Stimulated activated CD8-positive, alpha-beta memory T cell treated with anti-CD3 and anti-CD28 coated beads, Interleukin-4, amount 100 ng/mL, for 1 hour (primary cell): ENCODE measurements at places on chromosomes 5 and 9.

GRCh38 chr5:58542709-58543108, 40.2 kb upstream of the RAB3C start:
- DNase-seq = no peak

DNA sequence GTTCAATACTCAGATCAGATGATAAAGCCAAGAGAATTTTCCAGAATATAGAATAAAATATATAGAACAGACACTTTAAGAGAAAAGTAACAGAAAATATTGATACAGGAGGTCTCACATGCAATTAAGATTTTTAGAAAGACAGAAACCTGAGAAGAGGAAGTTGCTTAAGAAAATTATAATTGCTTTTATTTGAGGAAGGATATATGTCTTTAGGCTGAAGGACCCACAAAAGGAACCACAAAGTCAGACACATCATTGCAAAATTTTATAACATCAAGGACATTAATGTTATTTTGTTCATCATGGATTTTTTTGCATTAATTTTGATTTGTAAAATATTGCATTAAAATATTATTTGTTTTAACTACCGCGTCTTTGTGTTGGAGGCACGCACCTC, 141.5 kb downstream of the FSTL4 start:
- DNase-seq = no peak

- DNase-seq = no peak
These were observed 45.9 kb downstream of the FREM1 start for GRCh38 chr9:14864309-14864708.

GRCh38 chr9:86974421-86974820, 27.1 kb upstream of the GAS1 start:
- DNase-seq = no peak

- DNase-seq = no peak
These were observed 81.7 kb downstream of the PDE8B start for GRCh38 chr5:77292026-77292757.

- no peak for DNase-seq
These were observed 51.4 kb upstream of the NEK6 start for GRCh38 chr9:124206391-124206790.

DNA sequence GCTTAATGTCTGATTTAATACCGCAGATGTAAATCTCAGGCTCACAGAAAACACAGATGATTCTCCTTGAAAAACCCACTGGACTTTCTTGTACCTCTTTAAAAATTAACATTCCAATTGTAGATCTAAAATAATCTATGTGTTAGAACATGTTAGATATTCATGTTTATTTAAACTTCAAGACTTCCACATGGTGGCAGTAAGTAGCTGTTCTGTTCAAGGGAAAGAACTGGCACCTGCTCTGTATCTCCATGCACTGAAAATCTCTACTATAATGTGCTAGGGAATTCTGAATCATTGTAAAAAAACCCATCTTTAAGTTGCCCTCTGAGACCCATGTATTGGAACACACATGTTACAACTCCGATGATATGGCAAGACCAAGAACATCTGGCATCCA, 366.9 kb downstream of the DMRTA1 start:
- DNase-seq = no peak

DNA sequence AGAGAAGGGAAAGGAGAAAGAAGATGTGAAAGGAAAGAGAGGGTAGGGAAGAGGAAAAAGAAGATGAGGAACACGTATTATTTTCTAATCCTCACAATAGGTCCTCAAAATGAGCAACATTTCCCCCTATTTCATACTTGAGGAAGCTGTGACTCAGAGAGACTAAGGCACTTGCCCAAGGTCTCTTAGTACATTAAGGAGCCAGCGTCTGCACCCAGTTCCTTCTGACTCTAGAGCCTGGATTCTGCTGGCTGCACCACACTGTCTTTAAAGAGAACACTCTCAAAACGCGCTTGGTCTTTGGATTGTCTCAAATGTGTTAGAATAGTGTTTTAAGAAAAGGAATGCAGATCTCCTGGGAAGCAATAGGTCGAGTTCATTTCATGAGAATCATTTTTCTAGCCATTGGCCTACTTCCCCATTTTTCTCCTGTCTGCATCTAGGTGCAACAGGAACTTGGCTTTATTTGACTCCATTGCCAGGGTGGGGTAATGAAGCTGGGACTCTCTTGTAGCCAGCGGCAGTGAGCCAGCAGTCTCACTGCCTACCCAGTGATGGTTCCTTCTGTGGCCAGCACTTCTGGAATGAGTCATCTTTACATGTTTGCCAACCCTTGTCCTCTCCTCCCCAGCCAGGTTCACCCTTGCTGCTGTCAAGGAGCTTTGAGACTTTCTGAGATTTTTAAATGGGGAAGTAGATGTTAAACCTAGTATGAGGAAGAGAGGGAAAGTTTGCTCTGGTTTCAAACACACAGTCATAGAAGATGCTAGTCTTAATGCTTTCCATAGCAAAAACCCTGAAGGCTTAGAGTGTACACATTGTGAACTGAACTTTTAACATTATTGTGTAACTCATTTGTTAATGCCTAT, 82.7 kb downstream of the DOCK8 start:
- no peak for DNase-seq

GRCh38 chr5:129003232-129003631, 37.9 kb downstream of the SLC27A6 start:
- no peak for DNase-seq

GRCh38 chr9:129344641-129345495, 166.8 kb upstream of the IER5L start:
- DNase-seq = no peak

DNA sequence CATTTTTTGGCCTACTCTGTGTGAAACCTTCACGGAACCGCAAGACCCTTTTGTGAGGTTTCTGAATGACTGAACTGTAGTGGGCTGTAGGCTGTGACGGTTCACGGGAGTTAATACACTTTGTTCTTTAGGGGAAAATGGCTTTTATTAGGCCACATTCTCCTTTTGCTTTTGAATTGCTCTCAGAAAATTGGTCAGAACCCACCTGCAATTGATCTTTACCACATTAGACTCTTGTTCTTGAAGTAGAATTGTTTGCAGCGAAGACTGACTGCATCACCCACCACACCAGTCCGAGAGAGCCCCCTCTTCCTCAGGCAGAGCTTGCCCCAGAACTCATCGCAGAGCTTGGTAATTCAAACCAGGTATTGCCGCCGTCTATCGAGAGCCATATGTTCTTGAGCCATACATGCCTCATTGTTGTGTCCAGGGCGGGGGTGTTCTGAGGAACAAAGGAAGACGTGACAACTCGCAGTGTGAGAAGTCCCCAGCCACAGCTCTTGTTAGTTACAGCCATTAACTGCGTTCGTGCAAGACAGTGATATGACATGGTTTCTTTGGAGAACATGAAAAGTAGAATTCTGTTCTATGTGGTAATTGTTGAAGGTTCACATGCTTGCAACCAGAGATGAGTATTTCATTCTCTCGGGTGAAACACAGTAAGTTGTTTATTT, 166.4 kb upstream of the OTULINL start:
- DNase-seq = no peak

DNA sequence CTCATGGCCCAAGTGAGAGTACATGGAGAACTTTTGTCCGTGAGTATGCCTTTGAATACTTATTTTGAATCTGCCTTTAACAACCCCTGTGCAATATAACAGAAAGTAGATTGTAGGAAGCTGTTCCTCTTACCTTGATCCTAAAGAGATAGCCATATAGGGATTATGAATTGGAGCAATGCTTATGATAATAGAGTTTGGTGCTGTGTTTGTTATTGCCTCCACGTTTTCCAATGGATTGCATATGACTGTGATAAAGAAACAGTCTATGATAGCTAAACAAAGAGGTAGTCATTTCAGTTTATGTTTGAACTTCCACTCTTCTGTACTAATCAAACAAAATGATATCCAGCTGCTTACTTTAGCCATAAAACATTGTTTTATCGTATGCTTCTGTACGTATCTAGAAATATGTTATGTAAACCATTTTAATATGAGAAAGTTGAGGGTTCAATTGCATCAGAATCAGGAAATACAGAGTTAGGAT, 199.6 kb upstream of the RGMB start:
- DNase-seq = no peak

DNA sequence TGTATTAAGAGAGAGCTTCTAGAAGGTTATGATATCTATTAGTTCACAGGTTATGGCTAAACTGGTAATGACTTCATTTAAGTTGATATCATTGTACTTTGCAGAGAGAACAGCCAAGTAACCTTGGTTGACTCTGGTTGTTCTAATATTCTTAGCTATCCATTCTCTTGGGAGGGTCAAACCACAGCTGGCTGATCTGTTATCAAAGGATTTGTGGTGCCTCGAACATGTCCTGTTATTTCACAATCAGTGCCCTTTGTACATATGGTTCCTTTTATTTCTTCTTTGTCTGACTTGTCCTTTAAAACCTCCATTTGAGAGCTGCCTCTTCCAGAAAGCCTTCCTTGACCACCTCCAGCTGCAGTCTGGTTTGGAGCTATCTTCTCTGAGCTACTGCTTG, 61.7 kb downstream of the PDE8B start:
- DNase-seq = no peak

- DNase-seq = no peak
These were observed 14.7 kb downstream of the SNX2 start for GRCh38 chr5:122789461-122790171.

GRCh38 chr5:59257488-59258400, 635.8 kb downstream of the PDE4D start:
- DNase-seq = no peak

GRCh38 chr9:83410701-83411100, 127.5 kb downstream of the FRMD3 start:
- no peak for DNase-seq

- no peak for DNase-seq
These were observed 100.7 kb downstream of the GAS1 start for GRCh38 chr9:86846656-86847055.

DNA sequence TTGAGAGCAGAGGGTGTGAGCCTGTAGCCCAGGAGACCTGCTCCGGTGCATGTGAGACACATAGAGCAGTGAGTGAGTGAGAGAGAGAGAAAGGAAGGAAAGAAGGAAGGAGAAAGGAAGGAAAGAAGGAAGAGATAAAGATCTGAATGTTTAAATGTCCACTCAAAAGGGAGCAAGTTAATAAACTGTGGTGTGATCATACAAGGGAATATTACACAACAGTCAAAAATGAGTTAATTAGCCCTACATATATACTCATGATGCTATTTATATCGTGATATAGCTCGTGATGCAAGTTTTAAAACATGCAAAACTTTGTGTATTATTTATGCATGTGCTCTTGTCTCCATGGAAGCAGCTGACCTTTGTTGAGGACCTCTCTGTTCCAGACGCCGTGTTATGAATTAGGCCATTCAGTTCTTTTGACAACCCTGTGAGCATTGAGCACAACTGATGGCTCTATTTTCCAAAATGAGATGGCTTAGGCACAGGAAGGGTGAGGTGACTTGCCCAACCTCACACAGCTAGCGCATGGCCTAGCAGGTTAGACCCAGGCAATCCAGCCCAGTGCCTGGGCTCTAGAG, 70.6 kb downstream of the HMCN2 start:
- DNase-seq = no peak

DNA sequence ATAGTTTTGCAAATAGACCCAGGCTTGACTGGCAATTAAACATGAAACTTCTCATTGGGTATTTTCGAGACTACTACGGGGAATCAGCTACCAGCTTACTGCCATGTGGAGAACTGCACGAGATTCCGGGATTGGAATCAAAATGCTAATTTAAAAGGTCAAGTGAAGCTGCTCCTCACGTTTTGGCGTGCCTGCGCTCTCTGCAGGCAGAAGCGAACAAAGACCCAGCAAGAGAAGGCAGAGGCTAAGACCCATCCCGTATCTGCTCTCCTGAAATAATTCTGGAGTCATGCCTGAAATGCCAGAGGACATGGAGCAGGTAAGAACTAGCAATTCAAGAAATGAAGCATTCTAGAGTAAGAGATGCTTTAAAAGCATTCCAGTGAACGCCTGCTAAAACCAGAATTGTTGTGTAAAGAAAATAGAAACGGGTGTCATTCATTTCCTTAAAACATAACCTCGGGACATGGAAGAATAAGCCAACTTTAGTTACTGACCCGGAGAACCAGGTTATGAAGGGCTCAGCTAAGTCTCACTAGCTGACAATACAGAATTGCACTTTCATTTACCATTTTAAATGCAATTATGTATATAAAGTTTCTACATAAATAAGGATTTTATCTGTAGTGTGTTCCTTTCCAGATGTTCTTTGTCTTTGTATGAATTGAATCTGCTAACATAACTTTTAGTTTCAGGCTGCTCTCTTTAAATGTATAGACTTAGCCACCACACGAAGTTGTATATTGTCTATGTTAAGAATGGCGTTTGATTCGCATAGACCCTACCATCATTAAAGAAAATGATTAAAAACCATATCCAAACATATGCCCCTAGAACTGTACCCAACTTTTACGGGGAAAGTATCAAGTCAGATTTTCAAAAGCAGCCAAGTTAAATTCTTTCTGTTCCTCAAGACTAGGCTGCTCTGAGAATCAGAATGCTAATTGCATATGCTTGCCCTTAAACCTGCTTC, 2.0 kb upstream of the MAT2B start:
- DNase-seq = no peak

DNA sequence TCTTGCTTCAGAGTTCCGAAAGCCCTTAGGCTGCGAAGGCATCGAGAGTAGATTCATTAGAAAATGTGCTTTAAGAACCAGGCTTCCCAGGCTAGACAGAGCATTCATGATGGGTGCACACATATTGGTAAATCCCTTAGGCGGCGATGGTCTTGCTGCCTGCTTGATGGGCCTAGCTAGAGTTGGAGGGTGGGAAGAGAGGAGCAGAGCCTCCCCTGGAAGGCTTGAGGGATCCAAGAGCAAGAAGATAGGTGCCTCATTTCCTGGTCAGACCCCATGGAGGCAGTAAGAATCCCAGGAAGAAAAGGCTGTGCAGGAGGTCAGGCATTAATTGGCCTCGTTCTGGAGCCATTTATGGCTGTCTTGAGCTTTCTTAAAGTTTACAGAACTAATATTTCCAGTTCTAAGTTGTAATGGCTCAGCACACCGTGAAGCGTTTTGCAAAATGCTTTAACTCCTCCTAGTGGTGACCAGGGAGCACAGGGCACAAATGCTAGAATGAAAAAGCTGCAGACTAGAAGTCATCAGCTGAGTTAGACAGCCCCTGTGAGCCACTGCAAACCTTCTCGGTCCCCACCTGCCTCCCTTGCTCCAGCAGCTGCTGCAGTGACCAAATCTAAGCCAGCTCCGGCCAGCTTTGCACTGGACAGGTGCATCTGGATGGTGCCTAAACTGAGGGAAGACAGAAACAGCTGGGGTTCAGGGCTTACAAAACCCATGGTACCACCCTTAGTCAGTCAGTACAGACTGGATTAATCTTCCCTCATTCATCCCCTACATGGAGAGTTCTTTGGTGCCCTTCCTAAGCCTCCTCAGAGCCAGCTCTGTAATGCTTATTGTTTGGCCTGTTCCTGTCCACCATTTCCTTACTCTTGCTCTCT, 14.7 kb downstream of the SLC45A2 start:
- no peak for DNase-seq

- DNase-seq = no peak
These were observed 36.9 kb downstream of the SLC12A7 start for GRCh38 chr5:1074816-1075554.

DNA sequence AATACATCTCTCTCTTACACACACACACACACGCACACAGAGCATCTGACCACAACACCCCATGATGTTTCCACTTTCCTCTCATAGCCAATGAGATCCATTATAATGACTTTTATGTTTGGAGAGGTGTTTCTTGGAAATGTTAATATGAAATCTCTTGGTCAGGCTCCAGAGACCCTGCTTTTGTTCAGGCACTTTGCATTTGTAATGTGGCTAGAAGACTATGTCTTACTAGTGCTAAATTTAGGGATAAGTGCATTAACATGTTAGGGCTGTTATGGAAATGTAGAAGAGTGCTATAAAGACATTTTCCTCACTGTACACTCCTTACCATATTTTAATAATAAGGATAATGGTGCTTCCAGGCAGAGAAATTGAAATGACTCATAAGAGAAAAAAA, 3.8 kb downstream of the CDH9 start:
- no peak for DNase-seq
